ENCODE measurements at places on chromosomes 7 and 10.

DNA sequence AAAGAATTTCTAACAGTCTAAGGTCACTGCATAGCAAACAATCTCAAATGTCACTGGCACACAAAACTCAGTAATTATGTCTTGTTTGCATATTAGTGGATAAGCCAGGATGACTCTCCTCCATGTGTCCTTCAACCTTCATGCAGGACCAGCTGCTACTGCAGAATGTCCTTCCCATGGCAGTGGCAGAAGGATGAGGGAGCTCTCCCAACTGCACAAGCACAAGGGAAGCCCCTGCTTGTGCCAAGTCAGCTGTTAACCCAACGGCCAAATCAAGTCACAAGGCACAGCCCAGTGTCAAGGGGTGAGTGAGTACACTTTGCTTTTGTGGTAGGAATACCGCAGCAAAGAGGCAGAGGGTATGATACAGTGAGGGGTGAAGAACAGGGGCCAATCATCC is 59.3 kb upstream of the VWC2 start:
- no peak for DNase-seq

DNA sequence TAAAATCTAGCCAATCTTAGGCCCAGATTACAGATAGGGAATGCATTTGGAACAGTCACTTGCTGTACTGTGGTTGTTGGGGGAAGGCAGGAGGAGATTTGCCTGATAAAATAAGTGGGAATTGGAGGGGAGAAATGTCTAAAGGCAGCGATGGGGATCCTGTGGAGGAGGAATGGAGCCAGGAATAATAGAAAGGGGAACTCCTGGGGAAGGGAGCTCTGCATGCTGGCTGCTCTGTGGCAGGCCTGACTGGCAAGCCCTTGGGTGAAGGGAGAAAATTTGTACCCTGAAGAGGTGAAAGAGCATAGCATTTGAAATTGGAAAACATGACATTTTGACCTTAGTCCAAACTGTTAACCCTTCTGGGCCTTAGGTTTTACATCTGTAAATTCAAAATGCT is 13.7 kb downstream of the MMP21 start:
- no peak for DNase-seq

GRCh38 chr7:112905950-112906349 is 115.8 kb upstream of the TMEM168 start:
- DNase-seq, result no peak

GRCh38 chr10:127998501-127999144 is 91.7 kb downstream of the PTPRE start:
- no peak for DNase-seq

DNA sequence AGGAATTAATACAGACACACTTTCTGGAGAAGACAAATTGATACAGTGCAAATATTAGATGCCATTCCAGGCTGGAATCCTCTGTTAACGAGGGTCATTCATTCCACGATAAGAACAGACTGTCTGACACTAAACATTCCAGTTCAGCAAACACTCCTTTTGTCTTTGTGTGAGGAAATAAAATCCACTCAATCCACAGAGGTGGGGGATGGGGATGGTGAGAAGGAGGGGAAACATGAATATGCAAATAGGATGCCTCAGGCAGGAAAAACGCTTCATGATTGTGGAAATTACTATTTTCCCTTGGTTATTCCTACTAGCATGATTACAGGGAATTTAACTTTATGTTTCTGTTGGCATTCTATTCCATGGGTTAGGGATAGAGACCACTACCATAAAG is 196.9 kb upstream of the CDCA7L start:
- no peak for DNase-seq

- DNase-seq, result no peak
Observed at GRCh38 chr10:94138391-94138790, 144.7 kb downstream of the PLCE1 start.

DNA sequence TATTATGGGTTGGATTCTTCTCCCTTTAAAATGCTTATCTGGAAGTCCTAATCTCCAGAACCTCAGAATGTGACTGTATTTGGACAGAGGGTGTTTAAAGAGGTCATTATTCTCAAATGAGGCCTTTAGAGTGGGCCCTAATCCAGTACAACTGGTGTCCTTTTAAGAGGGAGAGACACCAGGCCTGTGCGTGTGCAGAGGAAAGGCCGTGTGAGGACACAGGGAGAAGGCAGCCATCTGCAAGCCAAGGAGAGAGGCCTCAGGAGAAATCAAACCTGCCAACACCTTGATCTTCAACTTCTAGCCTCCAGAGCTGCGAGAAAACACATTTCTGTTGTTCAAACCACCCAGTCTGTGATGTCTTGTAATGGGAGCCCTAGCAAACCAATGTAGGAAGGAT is 235.4 kb upstream of the MYO3A start:
- DNase-seq, result no peak

DNA sequence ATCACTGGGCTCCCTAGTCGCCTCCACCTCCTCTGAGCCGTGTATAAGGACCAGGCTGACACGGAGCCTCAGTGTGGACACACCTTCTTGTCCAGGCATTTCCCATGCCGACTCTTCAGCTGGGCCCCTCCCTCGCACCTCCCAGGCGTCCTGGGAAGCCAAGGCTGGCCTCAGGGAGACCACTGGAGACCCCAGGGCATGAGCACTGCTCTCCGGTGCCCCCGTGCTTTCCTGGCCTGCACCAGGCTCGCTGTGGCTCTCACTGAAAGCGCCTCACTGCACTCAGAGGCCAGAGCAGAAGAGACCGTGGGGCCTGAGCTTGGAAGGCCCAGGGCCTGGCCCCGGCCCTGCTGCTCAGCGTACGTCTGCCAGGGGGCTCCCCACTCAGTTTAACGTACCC is 31.4 kb downstream of the LRRC27 start:
- no peak for DNase-seq

- peak; percentile 47 for DNase-seq
Observed at GRCh38 chr10:31073211-31073610, 41.5 kb upstream of the ZNF438 start.

DNA sequence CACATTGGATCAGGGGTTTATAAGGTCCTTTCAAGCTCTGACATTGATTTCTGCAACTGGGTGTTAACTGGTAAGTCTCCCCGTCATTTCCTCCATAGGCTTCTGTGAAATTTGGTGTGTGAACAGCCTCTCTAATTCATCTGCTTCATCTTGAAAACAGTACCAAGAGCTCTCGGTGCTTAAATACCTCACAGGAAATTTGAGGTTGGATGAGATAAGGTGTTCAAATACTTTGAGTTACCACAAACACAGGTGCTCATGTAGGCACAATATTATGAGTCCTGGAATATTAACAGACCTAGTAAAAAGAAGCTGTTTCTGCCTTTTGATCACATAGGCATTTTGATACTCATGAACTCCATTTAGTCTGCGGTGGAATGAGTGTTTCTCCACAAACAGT is 85.2 kb downstream of the RTKN2 start:
- no peak for DNase-seq

- DNase-seq, result no peak
Observed at GRCh38 chr10:3067118-3067858, at the start of gene PFKP. Gene PFKP, plus strand, starts transcription at chr10:3067548. Its CDS starts 48 bp downstream, at chr10:3067596.

- DNase-seq, result no peak
Observed at GRCh38 chr10:100717166-100717565, 28.2 kb upstream of the PAX2 start.

DNA sequence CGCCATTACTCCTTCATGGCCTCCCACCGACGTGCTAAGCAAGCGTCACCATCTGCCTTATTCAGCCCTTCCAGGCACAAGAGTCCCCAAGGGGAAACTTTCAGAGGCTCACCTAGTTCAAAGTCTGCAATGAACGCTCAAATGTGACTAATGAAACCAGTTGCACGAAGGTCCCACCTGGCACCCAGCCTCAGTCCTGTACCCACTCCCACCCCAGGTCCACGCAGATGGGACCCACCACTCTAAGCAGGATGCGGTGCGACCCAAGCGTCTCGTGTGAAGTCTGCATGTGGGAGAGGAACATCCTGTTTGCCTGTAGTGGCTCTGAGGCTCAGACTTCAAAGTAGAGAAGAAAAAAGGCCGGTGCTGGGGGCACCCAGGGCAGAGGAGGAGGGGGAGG is 40.3 kb downstream of the RGS10 start:
- DNase-seq, result no peak

GRCh38 chr10:101550965-101551364 is 37.1 kb downstream of the POLL start:
- DNase-seq, result no peak

Data from muscle of arm (tissue), 14 donors.